GM18507 (cell line): ENCODE measurements at places on chromosomes 1 and 21.

- no peak for DNase-seq
Observed at GRCh38 chr1:195439661-195440060, 1168.6 kb downstream of the KCNT2 start.

DNA sequence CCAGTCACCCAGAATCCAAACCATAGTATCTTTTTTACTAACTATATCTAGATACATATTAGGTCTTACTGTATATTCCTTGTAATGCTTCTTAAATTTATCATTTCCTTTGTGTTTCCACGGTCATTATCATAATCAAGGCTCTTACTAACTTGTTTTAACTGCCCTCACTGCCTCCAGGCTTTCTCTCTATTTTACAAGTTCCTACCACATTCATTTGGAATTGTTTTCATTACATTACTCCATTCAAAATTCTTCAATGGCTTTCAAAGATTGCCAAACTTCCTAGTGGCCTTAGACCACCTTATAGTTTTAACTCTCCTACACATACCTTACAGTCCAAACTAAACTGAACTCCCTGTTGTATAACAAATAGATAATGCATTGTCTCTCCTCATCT is 6.3 kb downstream of the HFM1 start:
- DNase-seq = no peak

DNA sequence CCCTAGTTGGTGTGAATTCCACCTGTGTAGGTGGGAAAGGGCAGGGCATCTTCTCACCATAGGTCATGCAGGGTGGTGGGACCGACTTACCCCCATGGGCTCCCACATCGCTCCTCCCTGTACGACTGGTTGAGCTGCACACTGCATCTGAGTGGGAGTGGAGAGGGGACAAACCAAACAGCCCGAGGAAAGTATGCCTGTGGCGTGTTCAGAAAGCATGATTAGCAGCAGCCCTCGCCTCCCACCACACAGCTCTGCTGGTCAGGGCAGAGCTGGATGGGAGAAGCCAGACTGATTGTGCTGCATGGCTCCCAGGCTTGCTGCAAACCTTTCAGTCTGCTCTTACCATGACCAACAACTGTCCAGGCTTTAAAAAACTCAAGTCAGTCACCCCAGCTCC is 24.4 kb downstream of the VANGL1 start:
- DNase-seq = no peak

DNA sequence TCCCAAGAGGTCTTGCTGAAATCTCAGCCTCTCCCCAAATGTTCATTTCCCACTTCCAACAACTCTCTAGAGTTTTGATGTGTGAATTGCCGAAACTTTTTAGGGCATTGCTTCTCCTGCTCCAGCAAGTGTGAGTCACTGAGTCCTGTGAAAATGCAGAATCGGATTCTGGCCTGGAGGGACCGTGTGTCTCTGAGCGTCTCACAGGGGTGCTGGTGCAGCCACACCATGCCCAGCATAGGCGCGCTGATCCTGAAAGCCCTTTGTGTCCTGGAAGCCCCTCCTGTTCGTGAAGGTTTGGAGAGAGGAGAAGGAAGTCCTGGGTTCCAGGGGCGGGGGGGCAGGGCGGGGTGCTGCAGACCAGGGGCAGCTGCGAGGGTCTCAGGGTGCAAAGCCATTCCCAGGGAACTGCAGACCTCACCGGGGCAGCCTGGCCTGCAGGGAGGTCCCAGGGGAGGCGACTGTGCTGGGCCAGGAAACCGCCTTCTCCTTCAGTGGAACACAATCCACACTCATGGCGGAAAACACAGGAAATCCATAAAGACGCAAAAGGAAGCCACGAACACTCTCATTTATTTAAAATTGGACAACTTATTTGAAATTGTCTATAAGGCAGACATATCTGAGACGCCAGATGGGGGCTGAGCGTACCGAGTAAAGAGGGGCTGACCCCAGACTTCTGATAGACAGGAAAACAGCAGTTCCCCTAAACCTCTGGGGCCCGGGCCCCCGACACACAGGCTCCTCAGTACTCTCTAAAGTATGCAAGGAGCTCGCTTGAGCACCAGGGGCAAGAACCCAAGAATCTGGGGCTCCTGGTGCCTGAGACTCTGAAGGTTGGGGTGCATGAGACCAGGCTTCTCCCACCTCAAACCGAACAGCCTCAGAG is 43.5 kb upstream of the ADARB1 start:
- DNase-seq = no peak

- DNase-seq = no peak
Observed at GRCh38 chr1:201488830-201489589, 17.9 kb downstream of the CSRP1 start.

- DNase-seq = no peak
Observed at GRCh38 chr1:98331243-98331642, 330.3 kb upstream of the SNX7 start.

GRCh38 chr1:4786055-4786454 is 131.6 kb downstream of the AJAP1 start:
- no peak for DNase-seq

DNA sequence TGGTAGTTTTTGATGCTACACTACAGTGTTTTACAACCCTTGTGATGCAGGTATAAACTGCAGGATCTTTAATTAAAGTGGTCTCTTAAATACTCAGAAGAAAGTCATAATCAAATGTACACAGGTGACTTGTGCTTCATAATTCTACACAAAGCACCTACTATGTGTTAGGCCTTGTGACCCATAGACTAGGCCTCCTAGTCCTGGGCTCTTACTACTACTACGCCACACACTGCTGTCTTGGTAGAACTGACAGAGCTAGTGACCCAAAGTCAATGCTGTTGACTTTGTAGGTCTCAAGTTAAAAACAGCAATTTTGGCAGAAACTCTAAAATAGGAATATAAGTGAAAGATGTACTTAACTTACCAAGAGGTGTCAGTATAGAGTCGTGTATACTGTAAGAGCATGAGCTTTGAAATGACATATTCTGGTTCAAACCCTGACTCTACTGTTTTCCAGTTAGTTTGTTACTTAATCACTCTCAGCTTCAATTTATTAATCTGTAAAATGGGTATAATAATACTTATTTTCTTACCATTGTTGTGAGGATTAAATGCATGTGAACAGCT is 48.6 kb upstream of the LMO4 start:
- peak; percentile 4 for DNase-seq

DNA sequence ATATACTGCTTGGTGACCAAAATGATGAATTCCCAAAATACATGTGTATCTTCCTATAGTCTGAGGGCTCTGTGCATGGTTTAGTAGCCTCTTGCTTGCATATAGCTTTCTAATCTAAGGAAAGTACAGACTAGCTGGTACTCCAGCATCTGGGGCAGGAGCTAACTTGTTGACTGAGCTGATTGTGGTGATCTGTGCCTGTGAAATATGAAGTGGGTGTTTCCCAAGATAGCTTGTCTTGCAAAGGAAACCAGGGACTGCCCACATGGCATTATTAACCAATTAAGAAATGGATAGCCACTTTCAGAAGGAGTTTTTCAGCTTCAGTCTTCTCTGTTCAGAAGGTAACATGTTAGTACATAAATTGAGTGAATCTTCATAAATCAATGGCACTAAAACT is 219.8 kb downstream of the NEGR1 start:
- no peak for DNase-seq

DNA sequence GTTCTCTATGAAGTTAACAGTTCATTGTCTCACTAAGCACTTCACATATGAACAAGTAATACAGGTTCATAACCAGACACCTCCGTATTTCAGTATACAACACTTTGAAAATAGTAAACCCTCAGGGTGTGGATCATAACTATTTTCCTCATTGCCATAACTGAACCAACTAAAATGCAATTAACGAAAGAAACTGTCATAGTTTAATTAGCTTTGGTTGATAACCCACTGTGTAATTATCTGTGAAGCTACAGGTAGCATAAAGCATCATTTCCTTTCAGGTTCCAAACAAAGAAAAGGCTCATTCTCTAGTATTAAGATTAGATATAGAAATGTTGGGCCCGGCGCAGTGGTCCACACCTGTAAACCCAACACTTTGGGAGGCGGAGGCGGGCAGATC is 58.5 kb downstream of the EIF4G3 start:
- DNase-seq = no peak
